CD4-positive, alpha-beta T cell (primary cell): ENCODE measurements at places on chromosomes 13 and 19.
A peak's percentile ranks its signal among the peaks of the same experiment; 100 is the strongest.

- no peaks in the 10 kb centered on the region for H3K36me3 ChIP-seq
- no peak overlapping the region for H3K4me3 ChIP-seq
- no peak for DNase-seq
- peaks cover 6% of the 10 kb centered on the region for H3K4me1 ChIP-seq
- peaks cover 53% of the 10 kb centered on the region for H3K27me3 ChIP-seq
Measured at GRCh38 chr13:25371158-25371874, 458 bp upstream of the ATP8A2 start.

- no peak overlapping the region for H3K4me3 ChIP-seq
- H3K4me1 ChIP-seq, result no peaks in the 10 kb centered on the region
- no peaks in the 10 kb centered on the region for H3K36me3 ChIP-seq
- no peak overlapping the region for H3K27ac ChIP-seq
- H3K27me3 ChIP-seq, result no peaks in the 10 kb centered on the region
Measured at GRCh38 chr13:32881074-32881776, 135.0 kb upstream of the KL start.

DNA sequence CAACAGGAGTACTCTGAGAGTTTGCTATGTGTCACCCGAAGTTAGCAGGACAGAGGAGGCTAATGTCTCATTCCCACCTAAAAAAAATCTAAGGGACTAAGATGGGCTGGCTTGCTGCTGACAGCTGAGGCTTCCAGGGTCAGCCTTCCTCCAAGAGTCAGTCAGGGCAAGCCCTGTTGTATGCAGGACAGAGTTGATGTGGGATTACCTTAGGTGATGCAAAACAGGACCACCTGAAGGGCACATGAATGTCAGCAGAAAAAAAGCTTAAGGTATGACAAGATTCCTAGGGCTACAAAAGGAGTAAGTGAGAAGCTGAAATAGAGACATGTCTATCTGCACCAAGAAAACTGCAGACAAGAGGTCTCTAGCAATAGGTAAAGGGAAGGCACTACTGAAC is 151.5 kb downstream of the NHLRC3 start:
- H3K4me3 ChIP-seq, result no peak overlapping the region
- no peaks in the 10 kb centered on the region for H3K36me3 ChIP-seq
- DNase-seq, result no peak
- no peaks in the 10 kb centered on the region for H3K27me3 ChIP-seq
- no peaks in the 10 kb centered on the region for H3K4me1 ChIP-seq
- no peak overlapping the region for H3K27ac ChIP-seq

DNA sequence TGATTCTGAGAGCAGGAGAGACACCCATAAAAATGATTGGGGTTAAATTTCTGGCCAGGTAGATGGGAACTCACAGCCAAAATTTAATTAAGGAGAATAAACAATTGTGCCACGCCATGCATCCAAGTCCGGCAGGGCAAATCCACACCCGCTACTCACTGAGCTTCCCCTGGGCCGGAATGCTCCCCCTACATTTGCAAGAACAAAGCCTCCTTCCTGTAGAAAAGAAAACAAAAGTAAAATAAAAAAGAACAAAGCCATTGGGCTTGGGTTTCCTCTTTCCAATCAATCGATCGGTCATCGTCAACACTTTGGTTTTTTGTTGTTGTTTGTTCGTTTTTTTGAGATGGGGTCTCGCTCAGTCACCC is 30.2 kb upstream of the TFDP1 start:
- H3K27ac ChIP-seq, result no peak overlapping the region
- no peaks in the 10 kb centered on the region for H3K27me3 ChIP-seq
- H3K4me3 ChIP-seq, result no peak overlapping the region
- H3K4me1 ChIP-seq, result no peaks in the 10 kb centered on the region

- H3K4me1 ChIP-seq, result no peaks in the 10 kb centered on the region
- no peak overlapping the region for H3K4me3 ChIP-seq
Measured at GRCh38 chr13:47794963-47795362, 206.1 kb downstream of the SUCLA2 start.

DNA sequence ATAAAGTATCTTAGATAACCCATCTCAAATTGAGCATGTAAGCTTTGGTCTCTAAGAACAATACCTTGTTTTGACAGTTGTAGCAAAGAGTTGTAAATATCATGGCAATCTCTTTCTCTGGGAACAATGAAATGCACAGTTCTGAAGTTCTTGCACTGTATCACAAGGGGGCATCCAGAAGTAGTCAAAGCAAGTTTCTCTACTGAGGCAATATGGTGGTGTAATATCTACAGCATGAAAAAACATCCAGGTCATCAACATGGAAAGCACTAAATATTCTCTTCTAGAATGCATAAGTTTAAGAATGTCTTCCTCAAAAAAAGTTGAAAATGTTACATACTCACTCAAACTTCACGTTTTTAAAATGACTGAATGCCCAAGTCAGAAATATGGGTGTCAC is 19.6 kb downstream of the MTMR6 start:
- no peak overlapping the region for H3K4me3 ChIP-seq
- peaks cover 2% of the 10 kb centered on the region for H3K4me1 ChIP-seq
- H3K27ac ChIP-seq, result no peak overlapping the region
- no peaks in the 10 kb centered on the region for H3K27me3 ChIP-seq
- H3K36me3 ChIP-seq, result peaks cover 66% of the 10 kb centered on the region
- DNase-seq, result no peak

DNA sequence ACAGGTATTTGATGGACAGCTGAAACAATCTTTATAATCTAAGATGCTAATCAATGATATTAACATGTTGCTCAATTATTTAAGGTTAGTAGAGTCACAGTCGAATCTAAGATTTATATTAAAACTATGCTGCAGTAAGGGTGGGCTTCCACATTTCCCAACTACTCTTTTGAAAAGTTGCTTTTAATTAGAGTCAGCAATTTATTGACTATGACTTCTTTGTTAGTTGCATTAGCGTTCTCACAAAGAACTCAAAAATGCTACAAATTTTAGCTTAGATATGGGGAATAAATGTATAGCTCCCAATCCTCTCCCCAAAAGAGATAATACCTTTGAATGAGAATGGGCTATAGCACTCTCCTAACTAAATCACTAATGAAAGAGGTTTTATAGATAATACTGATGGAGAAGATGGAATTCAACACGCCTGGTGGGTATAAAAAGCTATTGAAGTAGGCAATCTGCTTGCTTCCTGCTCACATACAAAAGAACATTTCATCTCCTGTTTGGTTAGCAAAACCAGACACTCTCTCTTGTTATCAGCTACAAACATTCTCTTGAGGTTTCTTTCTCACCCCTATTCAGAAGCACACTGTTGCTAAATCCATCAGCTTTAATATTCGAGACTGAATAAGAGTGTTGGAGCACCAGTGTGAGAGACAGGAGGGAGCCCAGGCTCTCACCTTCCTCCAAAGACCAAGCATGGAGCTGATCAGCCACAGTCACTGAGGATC is 2.4 kb upstream of the FLT1 start:
- H3K4me3 ChIP-seq, result no peak overlapping the region
- H3K4me1 ChIP-seq, result peaks cover 20% of the 10 kb centered on the region
- no peak overlapping the region for H3K27ac ChIP-seq
- no peak for DNase-seq

DNA sequence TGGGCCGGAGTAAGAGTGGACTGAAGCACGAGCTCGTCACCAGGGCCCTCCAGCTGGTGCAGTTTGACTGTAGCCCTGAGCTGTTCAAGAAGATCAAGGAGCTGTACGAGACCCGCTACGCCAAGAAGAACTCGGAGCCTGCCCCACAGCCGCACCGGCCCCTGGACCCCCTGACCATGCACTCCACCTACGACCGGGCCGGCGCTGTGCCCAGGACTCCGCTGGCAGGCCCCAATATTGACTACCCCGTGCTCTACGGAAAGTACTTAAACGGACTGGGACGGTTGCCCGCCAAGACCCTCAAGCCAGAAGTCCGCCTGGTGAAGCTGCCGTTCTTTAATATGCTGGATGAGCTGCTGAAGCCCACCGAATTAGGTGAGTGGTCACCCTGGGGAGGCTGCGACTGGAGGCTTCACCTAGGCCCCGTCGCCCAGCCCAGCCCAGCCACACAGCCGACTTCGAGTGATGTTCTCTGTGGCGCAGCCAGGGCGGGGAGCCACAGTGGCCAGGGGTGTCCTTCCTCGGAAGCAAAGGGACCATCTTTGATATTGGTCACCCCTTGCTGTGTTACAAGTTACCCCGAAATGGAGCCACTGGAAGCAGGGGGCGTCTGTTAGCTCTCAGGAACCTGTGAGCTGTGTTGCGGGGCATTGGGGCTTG is 5.6 kb downstream of the PIAS4 start:
- no peaks in the 10 kb centered on the region for H3K27me3 ChIP-seq
- H3K4me3 ChIP-seq, result no peak overlapping the region
- H3K27ac ChIP-seq, result no peak overlapping the region
- peaks cover 58% of the 10 kb centered on the region for H3K36me3 ChIP-seq
- no peak for DNase-seq

GRCh38 chr19:1250437-1251260 is 2.3 kb downstream of the MIDN start:
- H3K27me3 ChIP-seq, result no peaks in the 10 kb centered on the region
- peak overlapping the region; percentile 87 for H3K27ac ChIP-seq
- peaks cover 56% of the 10 kb centered on the region for H3K4me1 ChIP-seq

GRCh38 chr13:39401046-39401705 is 201.8 kb downstream of the LHFPL6 start:
- H3K27ac ChIP-seq, result no peak overlapping the region
- H3K27me3 ChIP-seq, result no peaks in the 10 kb centered on the region
- DNase-seq, result no peak
- no peaks in the 10 kb centered on the region for H3K36me3 ChIP-seq

- H3K4me3 ChIP-seq, result no peak overlapping the region
- no peaks in the 10 kb centered on the region for H3K4me1 ChIP-seq
- H3K27ac ChIP-seq, result no peak overlapping the region
Measured at GRCh38 chr19:48918801-48919247, 14.7 kb upstream of the DHDH start.

DNA sequence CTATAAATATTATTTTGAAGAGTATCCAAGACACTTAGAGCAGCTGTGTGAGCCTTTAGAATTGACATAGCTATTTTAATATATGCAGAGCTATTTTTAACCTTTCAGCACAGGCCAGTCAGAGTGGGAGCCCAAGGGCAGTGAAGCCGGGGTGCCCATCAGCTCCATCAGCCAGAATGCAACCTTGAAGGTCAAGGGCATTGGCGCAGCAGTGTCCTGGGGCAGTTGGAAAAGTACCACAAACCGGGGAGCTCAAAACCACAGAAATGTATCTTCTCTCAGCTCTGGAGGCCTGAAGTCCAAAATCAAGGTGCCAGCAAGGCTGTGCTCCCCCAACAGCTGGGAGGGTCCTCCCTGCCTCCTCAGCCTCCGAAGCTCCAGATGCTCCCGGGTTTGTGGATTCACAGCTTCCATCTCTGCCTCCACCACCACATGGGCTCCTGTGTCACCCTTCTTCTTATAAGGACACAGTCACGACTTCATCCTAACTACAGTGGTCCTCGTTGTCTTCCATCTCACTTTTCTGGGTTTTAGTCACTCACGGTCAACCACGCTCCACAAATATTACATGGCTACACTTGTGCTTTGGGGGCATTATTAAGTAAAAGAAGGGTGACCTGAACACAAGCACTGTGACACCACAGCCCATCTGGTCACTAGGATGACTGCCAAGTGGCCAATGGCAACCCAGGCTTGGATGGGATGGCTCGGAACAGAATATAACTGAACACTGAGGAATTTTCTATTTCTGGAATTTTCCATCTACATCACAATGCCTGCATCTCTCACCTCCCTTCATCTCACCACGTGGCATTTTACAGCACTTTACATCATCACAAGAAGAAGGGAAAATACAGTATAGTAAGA is 15.9 kb upstream of the GAS6 start:
- no peak for DNase-seq
- H3K36me3 ChIP-seq, result no peaks in the 10 kb centered on the region
- no peaks in the 10 kb centered on the region for H3K27me3 ChIP-seq
- no peak overlapping the region for H3K4me3 ChIP-seq
